Regular cardiac myocyte (primary cell): ENCODE measurements at places on chromosomes 3 and 15. TPM values are rescaled to one million over a fixed set of nuclear protein-coding genes. Genes with fewer than 3 reads are reported as not detected.

Gene ABCC5
- 14.4 and 25.4 TPM in 2 replicates for total RNA-seq

Gene SLCO2A1
- under 0.01 and 0.28 TPM in 2 replicates for total RNA-seq

Gene IQSEC1
- 7.9 and 15.2 TPM in 2 replicates for total RNA-seq

Gene CACNA2D2
- not detected in 2 replicates for total RNA-seq

Gene RNF111
- total RNA-seq, result 10.5 and 16.1 TPM in 2 replicates

Gene ADAMTS7
- 12.8 and 18.6 TPM in 2 replicates for total RNA-seq

Gene KIF7
- 11.3 and 15.7 TPM in 2 replicates for total RNA-seq

Gene MYO5C
- total RNA-seq, result under 0.01 TPM in 2 replicates

Gene ST8SIA2
- under 0.01 and 0.19 TPM in 2 replicates for total RNA-seq

Gene PPARG
- 24.0 and 24.5 TPM in 2 replicates for total RNA-seq

Gene PLXNB1
- total RNA-seq, result 5.6 and 25.4 TPM in 2 replicates

Gene CCDC54
- not detected in 2 replicates for total RNA-seq

Gene DCBLD2
- 481 and 809 TPM in 2 replicates for total RNA-seq

Gene B2M
- 1,062 and 3,917 TPM in 2 replicates for total RNA-seq

Gene NANOGP8
- total RNA-seq, result not detected in 2 replicates

Gene RSRC1
- total RNA-seq, result 47.1 and 63.3 TPM in 2 replicates

Gene IL5RA
- total RNA-seq, result not detected in 2 replicates

Gene SIDT1
- total RNA-seq, result 0.28 and 0.77 TPM in 2 replicates

Gene GOLGA8K
- total RNA-seq, result 0.28 TPM in 1 of 2 replicates, not detected in the other

Gene DNAJA4
- total RNA-seq, result 3.4 and 4.8 TPM in 2 replicates

Gene GOLGA8F
- total RNA-seq, result not detected in 2 replicates

Gene CPEB1
- 5.2 and 13.8 TPM in 2 replicates for total RNA-seq

Gene CCDC80
- total RNA-seq, result 526 and 1,085 TPM in 2 replicates

Gene RHOV
- not detected in 2 replicates for total RNA-seq

Gene ADCY5
- under 0.01 TPM in 1 of 2 replicates, not detected in the other for total RNA-seq

Gene KBTBD13
- total RNA-seq, result not detected in 2 replicates

Gene ADGRG7
- not detected in 2 replicates for total RNA-seq

Gene FRG2C
- total RNA-seq, result not detected in 2 replicates

Gene CPNE9
- 0.19 TPM in 1 of 2 replicates, not detected in the other for total RNA-seq

Gene SPG21
- total RNA-seq, result 62.5 and 73.0 TPM in 2 replicates

Gene GOLGA6D
- under 0.01 TPM in 1 of 2 replicates, not detected in the other for total RNA-seq

Gene PTX3
- total RNA-seq, result 1,917 and 2,581 TPM in 2 replicates

Gene SYNPR
- not detected in 2 replicates for total RNA-seq

Gene MESP2
- total RNA-seq, result 0.56 and 0.77 TPM in 2 replicates

Gene LDHAL6B
- not detected in 2 replicates for total RNA-seq

Gene NMNAT3
- 0.19 and 1.1 TPM in 2 replicates for total RNA-seq

Gene SFMBT1
- 5.0 and 5.9 TPM in 2 replicates for total RNA-seq
